ENCODE measurements at places on chromosomes 5 and 9.

DNA sequence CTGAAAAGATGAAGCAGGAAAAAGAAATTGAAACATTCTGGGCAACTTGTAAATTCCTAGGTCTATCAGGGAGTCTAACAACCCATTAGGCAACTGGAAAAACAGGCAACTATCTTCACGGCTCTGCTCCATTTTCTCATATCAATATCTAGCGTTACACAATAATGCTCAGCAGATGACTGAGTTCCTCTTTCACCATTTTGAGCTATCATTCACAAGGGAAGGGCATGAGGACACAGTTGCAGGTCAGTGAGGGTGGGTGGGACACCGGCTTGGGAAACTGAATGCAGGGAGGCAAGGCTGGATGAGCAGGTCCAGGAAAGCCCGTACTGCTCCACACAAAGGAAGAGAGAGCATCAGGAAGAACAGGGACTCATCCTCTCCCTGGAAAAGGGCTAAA lies 67.0 kb downstream of the FRMD3 start:
- no peak for DNase-seq

GRCh38 chr5:133523013-133523658 lies 89.2 kb downstream of the FSTL4 start:
- no peak for DNase-seq

DNA sequence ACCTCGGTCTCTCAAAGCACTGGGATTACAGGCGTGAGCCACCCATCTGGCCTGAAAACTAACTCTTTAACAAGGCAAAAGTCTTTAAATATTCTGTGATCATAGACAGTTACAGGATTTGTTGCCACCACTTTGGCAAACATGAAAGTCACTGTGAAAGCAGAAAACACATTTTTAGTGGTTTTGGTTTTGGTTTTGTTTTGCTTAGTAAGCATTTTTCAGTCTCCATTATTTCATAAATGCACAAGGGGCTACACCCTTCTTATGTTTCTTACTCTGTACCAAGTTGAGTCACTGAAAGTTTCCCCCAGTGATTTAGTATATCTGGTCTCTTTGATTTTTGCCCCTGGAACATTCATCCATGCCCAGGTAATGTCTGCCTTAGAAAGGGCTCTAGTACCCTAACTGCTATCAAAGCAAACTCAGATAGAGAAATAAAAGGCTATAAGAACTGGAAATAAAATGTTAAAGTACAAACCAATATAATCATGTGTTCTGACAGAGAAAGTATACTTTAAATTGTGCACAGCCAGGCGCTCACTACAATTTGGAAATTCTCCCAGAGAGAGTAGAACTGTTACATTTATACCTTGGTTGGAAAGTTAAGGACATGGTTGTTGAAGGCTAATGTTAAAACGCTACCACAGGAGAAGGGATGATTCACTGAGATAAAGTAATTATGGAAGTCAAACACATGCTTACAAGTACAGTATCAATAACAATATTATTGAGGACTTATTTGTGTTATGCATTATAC lies 1022.5 kb upstream of the DMAC1 start:
- peak; percentile 32 for DNase-seq

DNA sequence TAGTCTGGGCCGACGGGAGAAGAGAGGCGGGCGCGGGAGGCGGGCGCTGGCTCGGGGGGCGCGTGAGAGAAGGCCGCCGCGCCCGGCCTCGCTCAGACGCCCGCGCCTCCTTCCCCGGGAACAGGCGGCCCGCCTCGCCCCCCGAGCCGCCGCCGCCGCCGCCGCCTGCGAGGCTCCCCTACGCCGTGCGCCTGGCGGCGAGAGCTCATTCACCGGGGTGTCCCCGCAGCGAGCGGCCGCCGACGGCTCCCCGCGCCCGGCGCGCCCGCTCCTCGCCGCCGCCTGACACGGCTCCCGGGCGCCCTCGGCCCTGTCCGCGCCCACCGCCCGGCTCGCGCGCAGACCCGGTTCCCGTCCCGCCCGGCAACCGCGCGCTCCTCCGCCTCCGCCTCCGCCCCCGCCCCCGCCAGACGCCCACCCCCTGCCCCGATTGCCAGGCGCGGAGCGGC lies at the start of gene GNAQ:
Gene GNAQ (minus strand): TSS at position 368 of the 449 bp plus-strand sequence. CDS start 576 bp downstream, outside the sequence.
- no peak for DNase-seq

GRCh38 chr5:2003206-2003605 lies 120.5 kb upstream of the IRX4 start:
- DNase-seq: no peak

GRCh38 chr9:114785866-114786650 lies 19.8 kb downstream of the TNFSF15 start:
- DNase-seq: no peak

- no peak for DNase-seq
Measured at GRCh38 chr5:121151534-121151933, 687.4 kb downstream of the PRR16 start.

DNA sequence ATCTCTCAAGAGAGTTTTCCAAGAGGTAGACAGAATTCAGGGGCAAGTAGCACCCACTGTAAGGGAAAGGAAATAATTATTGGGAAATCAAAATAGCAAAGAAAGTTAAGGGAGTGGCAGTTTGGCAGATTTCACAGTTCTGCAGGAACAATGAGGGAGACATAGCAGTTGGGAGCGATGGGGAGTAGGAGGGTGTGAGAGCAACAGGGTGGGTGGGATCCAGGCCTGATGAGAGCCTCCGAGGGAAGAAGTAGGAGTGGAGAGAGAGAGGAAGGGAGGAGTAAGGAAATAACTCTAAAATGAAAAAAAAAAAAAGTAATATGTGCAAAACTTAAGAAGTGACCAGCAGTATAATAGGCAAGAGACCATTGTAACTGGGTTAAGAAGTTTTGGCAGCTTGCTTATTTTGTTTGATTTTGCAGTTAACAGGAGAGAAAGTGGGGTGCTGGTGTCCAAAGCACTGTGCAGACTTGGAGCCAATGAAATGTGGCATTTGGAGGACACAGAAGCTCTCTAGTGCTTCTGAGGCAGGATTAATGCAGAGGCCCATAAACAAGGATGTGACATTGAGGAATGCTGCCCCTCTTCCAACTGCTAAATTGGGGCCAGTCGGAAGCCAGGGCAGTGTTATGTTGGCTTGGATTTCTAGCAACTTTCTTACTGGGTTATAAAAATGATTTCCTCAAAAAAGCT lies 10.2 kb downstream of the TNFAIP8 start:
- DNase-seq: no peak

- DNase-seq: no peak
Measured at GRCh38 chr9:91815896-91816295, 134.1 kb downstream of the ROR2 start.

GRCh38 chr9:86978413-86978812 lies 31.1 kb upstream of the GAS1 start:
- DNase-seq: no peak

GRCh38 chr5:109682383-109682782 lies 7.3 kb upstream of the MAN2A1 start:
- no peak for DNase-seq

GRCh38 chr9:19020886-19021455 lies 12.0 kb downstream of the SAXO1 start:
- no peak for DNase-seq

DNA sequence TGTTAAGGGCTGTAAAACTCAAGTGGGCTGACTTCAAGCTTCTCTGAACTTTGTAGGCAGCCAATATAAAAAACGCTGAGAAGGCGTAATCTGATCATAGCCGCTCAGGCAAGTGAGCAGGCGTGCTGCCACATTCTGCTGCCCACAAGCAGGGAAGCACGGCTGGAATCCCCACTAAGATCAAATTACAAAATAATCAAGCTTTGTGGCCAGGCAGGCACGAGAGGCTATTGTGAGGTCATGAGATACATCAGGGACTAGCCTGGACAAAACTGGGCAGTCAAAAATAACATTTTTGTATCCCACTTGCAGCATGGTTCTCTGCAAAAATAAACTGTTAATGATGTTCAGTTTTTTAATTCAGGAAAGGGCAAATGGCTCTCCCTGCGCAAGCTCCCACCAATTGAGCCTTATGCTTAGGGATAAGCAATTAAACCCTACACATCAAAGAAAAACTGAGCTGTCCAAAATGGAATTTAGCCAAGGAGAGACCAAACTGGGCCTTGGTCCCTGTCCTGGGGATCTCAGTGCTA lies 64.0 kb downstream of the POU5F2 start:
- DNase-seq: peak; percentile 95

DNA sequence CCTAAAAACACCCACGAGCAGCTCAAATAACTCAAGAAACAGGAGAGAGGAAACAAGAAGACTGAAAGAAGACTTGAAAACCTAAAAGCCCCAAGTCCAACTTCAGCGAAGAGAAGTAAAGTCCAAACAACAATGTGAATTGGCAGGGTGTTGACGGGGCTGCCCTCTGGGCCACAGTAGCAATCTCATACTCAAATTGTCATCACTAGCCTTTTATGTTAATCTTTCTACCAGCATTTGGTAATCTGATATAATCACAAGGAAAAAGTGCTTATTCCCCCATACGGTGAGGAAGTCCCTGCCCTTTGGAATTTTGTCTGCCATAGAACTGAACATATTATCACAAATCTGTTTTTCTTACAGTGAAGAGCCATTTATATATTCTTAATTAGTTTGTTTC lies 51.5 kb upstream of the IFNE start:
- no peak for DNase-seq

DNA sequence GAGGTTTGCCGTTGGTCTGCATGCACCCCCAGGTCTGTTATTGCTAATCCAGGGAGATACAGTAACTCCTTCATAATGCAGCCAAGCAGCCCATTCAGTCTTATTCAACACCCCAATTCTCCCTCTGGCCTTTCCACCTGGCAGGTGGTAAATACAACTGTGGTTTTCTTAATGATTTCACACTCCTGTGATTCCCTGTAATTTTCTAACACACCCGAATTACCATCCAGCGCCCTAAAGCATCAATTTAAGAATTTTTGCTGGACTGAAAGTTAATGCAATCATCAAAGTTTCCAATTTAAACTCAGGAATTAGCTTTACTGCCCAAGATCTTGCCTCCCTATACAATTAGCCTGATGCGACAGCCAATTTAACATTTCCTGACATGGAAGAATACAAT lies 62.5 kb downstream of the GNAQ start:
- DNase-seq: no peak

DNA sequence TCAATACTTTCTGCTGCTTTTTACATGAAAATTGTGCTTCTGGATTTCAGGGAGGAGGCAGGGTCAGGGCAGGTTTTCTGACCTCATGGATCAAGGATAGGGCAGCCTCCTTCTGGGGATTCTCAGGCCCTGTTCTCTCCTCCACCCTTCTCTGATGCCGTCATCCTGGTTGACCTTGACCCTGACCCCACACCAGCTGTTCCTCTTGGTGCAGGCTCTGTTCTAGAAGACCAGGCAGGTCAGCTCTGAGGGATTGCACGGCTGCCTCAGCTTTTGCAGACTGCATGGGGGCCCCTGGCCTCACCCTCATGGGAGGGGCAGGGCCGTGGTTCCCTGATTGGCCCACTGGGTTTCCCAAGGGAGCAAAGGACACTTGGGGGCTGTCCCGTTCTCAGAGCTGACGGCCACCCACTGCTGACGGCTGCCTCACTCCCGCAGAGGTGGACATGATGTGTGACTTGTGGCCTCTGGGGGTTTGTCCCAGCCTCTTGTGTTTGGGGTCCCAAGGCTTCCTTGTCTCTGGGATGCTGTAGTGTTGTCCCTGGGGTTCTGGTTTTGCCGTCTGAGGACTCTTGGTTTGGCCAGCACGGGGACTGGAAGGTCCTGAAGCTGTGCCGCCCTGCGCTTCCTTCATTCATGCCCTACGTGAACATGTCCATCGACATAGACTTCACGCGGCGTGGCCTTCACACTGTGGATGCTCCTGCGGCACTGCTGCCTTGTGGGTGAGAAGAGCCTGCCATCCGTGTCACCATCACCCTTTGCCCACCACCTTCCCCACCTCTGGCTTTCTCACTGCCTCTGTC lies 34.5 kb downstream of the CEP72 start:
- DNase-seq: no peak

DNA sequence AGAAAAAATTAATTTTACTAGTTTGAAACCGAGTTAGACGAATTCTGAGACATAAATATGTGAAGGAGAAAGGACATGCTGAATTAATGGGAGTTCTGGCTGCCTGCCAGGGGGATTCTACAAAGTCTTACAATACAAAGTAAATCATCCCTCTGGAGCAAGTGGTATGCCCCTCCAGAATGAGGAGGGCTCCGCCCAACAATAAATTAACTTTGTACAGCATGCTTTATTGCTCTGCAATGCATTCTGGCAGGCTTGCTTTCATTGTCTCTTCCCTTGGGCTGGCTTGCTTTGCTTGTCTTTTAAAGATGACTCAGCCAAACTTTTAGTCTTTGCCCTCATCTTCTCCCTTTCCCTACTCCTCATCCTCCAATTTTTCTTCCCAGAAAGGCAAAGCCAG lies 11.7 kb upstream of the PCDHB1 start:
- DNase-seq: no peak

DNA sequence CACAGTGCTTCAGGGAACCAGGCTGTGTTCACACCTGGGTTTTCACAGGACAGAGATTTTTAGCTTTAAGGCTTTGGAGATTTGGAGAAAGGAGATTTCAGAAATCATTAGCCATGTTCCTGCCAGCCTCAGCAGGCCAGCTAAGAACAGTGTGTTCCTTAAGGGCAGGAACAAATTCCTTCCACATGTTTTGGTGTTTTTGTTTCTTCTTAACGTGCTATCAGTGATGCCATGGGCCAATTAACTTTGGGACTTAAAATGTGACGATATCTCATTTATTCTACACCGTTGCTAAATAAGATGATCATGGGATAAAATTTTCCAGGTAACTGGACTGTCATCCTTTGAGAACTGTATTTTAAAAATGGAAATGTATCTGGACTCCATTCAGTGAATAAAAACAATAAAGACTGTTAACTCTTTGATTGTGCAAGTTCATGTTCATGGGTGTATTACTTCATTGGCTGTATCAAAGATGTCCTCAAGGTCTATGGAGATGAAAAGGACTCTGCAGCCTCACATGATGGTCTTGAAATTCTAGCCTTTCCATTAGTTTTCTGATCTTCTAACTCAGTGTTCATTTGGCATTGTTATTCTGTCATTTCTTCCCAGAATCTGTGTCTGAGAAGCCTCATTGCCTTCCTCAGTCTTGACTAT lies 72.3 kb downstream of the ZNF366 start:
- DNase-seq: no peak

DNA sequence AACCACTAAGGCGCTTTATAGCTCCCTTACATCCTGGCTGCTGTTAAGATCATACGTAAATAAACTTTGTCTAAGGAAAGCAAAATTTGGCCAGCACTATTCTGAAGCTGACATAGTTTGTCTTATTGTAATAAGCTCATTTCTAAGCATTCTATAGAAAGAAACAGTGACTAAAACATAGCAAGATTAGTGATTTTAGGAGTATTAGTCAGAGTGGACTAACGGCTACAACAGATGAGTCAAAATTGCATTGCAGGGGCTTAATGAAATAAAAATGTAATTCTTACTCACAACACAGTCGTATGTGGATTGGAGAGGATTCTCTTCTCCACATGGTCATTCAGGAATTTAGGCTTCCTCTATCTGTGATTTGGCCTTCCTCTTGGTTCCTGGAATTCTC lies 347.6 kb downstream of the GADD45G start:
- no peak for DNase-seq

- DNase-seq: no peak
Measured at GRCh38 chr9:133003071-133003461, 24.6 kb downstream of the GFI1B start.

- DNase-seq: peak; percentile 74
Measured at GRCh38 chr9:128554155-128554862, 1.9 kb downstream of the SPTAN1 start.

GRCh38 chr5:113487416-113487780 lies 855 bp downstream of the MCC start:
- DNase-seq: no peak

Data from astrocyte of the cerebellum (primary cell).